Smooth muscle cell of the pulmonary artery (primary cell): ENCODE measurements at places on chromosomes 13 and 19. TPM values are rescaled to one million over a fixed set of nuclear protein-coding genes. Genes with fewer than 3 reads are reported as not detected.

Gene FCAR
- total RNA-seq: not detected in 2 replicates

Gene ZNF559
- total RNA-seq: 15.0 and 15.6 TPM in 2 replicates

Gene FXYD3
- not detected in 2 replicates for total RNA-seq

Gene ZFR2
- total RNA-seq: 0.07 TPM in 1 of 2 replicates, not detected in the other

Gene OSCAR
- 0.63 and 0.65 TPM in 2 replicates for total RNA-seq

Gene HRC
- total RNA-seq: 0.53 and 0.65 TPM in 2 replicates

Gene RGL3
- 4.8 and 6.4 TPM in 2 replicates for total RNA-seq

Gene SIGLEC5
- not detected in 2 replicates for total RNA-seq

Gene KL
- 0.20 TPM in 2 replicates for total RNA-seq

Gene THSD1
- total RNA-seq: 3.9 and 8.8 TPM in 2 replicates

Gene PCID2
- total RNA-seq: 69.3 and 77.4 TPM in 2 replicates

Gene CEACAM7
- not detected in 2 replicates for total RNA-seq

Gene ZNF816
- 8.0 and 8.5 TPM in 2 replicates for total RNA-seq

Gene LIM2
- not detected in 2 replicates for total RNA-seq

Gene RASGRP4
- total RNA-seq: not detected in 2 replicates

Gene LENG1
- 3.1 and 3.5 TPM in 2 replicates for total RNA-seq

Gene OVOL3
- not detected in 2 replicates for total RNA-seq

Gene TBCB
- 172 and 201 TPM in 2 replicates for total RNA-seq

Gene COMMD6
- 38.3 and 44.0 TPM in 2 replicates for total RNA-seq

Gene SSC5D
- 39.3 and 40.5 TPM in 2 replicates for total RNA-seq

Gene CALR3
- not detected in 2 replicates for total RNA-seq

Gene ATP1A3
- total RNA-seq: 0.13 TPM in 1 of 2 replicates, not detected in the other
